ENCODE measurements at places on chromosomes 4 and X. TPM values are rescaled to one million over a fixed set of nuclear protein-coding genes. Genes with fewer than 3 reads are reported as not detected.
A peak's percentile ranks its signal among the peaks of the same experiment; 100 is the strongest.

The FGG gene
- total RNA-seq = not detected

The MTMR8 gene
- total RNA-seq = 0.37 TPM

The S100P gene
- total RNA-seq = 0.35 TPM

The AMBN gene
- not detected for total RNA-seq

The RRH gene
- not detected for total RNA-seq

The RELL1 gene
- total RNA-seq = 25.3 TPM

The ADGRG4 gene
- not detected for total RNA-seq

The C4orf54 gene
- total RNA-seq = 1.2 TPM

The MAGEA12 gene
- not detected for total RNA-seq

The FRYL gene
- total RNA-seq = 35.1 TPM

The MAGEB2 gene
- not detected for total RNA-seq

GRCh38 chrX:71543316-71543715 lies 10.4 kb downstream of the OGT start:
- peaks cover 25% of the 10 kb centered on the region for H3K36me3 ChIP-seq
- no peaks in the 10 kb centered on the region for H3K27me3 ChIP-seq
- H3K4me3 ChIP-seq = no peak overlapping the region
- H3K4me1 ChIP-seq = peaks cover 34% of the 10 kb centered on the region
- H3K27ac ChIP-seq = no peak overlapping the region

- H3K4me3 ChIP-seq = no peak overlapping the region
- no peak overlapping the region for H3K27ac ChIP-seq
- H3K36me3 ChIP-seq = no peaks in the 10 kb centered on the region
- H3K4me1 ChIP-seq = no peaks in the 10 kb centered on the region
- DNase-seq = no peak
These were observed 181.5 kb downstream of the SHROOM3 start for GRCh38 chr4:76616526-76616925.

GRCh38 chr4:187565416-187565815 lies 430.2 kb upstream of the ZFP42 start:
- H3K4me1 ChIP-seq = no peaks in the 10 kb centered on the region
- no peaks in the 10 kb centered on the region for H3K36me3 ChIP-seq
- H3K27me3 ChIP-seq = no peaks in the 10 kb centered on the region
- no peak for DNase-seq
- H3K4me3 ChIP-seq = no peak overlapping the region

- H3K4me1 ChIP-seq = no peaks in the 10 kb centered on the region
- no peak for DNase-seq
- H3K27ac ChIP-seq = peak overlapping the region; percentile 64
- no peak overlapping the region for H3K4me3 ChIP-seq
- no peaks in the 10 kb centered on the region for H3K27me3 ChIP-seq
- H3K36me3 ChIP-seq = no peaks in the 10 kb centered on the region
These were observed 79.4 kb downstream of the SLC9A6 start for GRCh38 chrX:136064661-136065043.

GRCh38 chr4:127832585-127832984 lies 48.1 kb upstream of the PLK4 start:
- no peak overlapping the region for H3K4me3 ChIP-seq
- H3K36me3 ChIP-seq = peaks cover 8% of the 10 kb centered on the region
- no peaks in the 10 kb centered on the region for H3K27me3 ChIP-seq
- H3K27ac ChIP-seq = no peak overlapping the region
- DNase-seq = no peak

DNA sequence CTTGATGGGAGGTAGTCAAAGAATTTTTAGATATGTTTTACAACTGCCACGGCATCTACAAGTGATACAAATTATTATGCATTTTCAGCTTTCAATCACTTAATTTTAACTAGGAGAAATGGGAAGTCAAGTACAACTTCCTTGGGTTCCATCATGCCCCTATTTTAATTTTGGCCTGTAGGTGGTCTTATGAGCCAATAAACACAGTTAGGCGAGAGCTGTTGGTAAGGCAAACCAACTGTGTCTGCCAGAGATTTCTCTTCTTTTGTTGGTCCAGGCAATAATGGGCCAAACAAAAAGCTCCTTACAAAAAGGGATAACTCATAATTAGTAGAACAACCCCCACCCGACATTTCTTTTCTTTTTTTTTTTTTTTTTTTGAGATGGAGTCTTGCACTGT lies 63.3 kb upstream of the ARX start:
- DNase-seq = no peak
- H3K4me3 ChIP-seq = no peak overlapping the region
- no peaks in the 10 kb centered on the region for H3K27me3 ChIP-seq

GRCh38 chr4:73447671-73448070 lies 11.7 kb downstream of the AFP start:
- H3K36me3 ChIP-seq = no peaks in the 10 kb centered on the region
- no peak for DNase-seq
- no peaks in the 10 kb centered on the region for H3K27me3 ChIP-seq
- no peak overlapping the region for H3K4me3 ChIP-seq
- H3K27ac ChIP-seq = no peak overlapping the region
- no peaks in the 10 kb centered on the region for H3K4me1 ChIP-seq

DNA sequence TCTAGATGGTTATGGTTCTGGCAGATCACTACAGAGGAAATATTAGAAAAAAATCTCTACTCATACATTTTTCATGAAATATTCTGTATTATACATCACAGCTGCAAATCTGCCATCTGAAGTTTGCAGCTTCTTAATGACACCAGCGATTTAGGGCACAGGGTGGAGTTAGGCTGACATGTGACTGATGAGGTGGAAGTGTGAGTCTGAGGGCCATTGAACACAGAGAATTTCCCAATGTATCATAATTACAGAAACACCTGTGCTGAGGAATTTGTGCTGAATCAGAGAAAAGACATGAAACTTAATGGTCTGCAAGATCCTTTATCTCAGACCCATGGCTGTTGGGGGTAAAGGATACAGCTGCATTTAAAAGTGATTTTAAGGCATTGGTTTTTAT lies 2025.6 kb upstream of the AGA start:
- no peaks in the 10 kb centered on the region for H3K36me3 ChIP-seq
- no peaks in the 10 kb centered on the region for H3K4me1 ChIP-seq
- H3K4me3 ChIP-seq = no peak overlapping the region
- no peaks in the 10 kb centered on the region for H3K27me3 ChIP-seq
- no peak for DNase-seq

GRCh38 chrX:120514236-120514635 lies 45.1 kb upstream of the LAMP2 start:
- H3K4me3 ChIP-seq = no peak overlapping the region
- no peaks in the 10 kb centered on the region for H3K4me1 ChIP-seq
- no peak overlapping the region for H3K27ac ChIP-seq
- no peaks in the 10 kb centered on the region for H3K27me3 ChIP-seq

DNA sequence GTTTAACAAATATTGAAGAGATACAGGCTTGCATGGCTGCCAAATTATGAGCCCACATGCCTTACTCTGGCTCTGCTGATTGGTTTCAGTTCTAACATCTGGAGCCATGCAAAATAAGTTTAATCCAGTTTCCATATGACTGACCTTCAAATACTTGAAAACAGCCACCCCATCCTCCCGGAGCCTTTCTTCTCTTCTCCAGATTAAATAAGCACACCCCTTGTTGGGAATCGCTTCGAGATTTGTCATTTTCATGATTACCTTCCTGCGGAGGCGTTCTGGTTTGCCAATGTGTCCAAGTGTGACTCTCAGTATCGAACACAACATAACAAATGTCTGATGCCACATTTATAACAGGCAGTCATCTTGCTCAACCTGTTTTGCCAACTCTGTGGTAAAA lies 101.6 kb upstream of the JADE1 start:
- H3K27ac ChIP-seq = no peak overlapping the region
- H3K4me3 ChIP-seq = no peak overlapping the region
- no peaks in the 10 kb centered on the region for H3K27me3 ChIP-seq
- no peaks in the 10 kb centered on the region for H3K4me1 ChIP-seq

DNA sequence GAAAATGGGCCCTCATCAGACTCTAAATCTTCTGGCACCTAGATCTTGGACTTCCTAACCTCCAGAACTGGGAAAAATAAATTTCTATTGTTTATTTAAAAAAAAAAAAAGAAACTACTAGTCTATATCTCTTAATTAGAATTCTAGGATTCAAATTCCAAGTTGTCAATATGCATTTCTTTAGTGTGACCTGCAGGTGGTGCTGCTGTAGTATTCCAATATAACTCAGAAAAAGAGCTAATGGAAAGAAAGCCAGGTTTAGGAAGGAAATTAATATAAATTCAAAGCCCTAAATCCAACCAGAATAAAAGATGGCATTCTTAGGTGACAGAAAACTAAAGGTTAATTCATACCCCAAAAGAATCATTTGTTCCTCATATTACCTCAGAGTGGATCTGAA lies 80.0 kb upstream of the NALF2 start:
- no peak overlapping the region for H3K27ac ChIP-seq
- DNase-seq = no peak
- no peaks in the 10 kb centered on the region for H3K4me1 ChIP-seq
- no peak overlapping the region for H3K4me3 ChIP-seq
- no peaks in the 10 kb centered on the region for H3K36me3 ChIP-seq
- H3K27me3 ChIP-seq = no peaks in the 10 kb centered on the region

GRCh38 chr4:179165000-179165738 lies 1722.9 kb upstream of the AGA start:
- no peak for DNase-seq
- H3K27me3 ChIP-seq = no peaks in the 10 kb centered on the region
- H3K4me3 ChIP-seq = no peak overlapping the region
- no peaks in the 10 kb centered on the region for H3K4me1 ChIP-seq

GRCh38 chr4:115851918-115852766 lies 738.7 kb upstream of the NDST4 start:
- DNase-seq = no peak
- H3K4me3 ChIP-seq = no peak overlapping the region
- H3K27ac ChIP-seq = no peak overlapping the region

DNA sequence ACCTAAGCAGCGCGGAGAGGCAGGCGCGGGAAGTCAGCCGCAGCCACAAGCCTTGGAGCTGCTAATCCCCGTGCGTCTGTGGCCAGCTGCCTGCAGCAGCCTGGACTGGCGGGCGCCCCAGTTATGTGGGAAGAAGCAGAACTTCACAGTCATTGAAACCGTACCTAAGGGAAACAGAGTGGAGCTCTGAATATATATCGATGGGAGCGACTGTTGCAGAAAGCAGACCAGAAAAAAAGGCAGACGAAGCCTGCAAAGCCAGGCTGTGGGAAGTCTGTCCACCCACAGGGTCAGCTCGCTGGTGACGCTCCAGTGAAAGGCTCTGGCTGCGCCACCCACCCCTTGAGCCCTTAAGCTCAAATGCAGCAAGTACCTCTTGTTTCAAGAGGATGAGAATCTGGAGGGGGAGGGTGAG lies 24.7 kb downstream of the KCNE5 start:
- no peaks in the 10 kb centered on the region for H3K4me1 ChIP-seq
- no peak overlapping the region for H3K27ac ChIP-seq
- no peak for DNase-seq
- no peaks in the 10 kb centered on the region for H3K27me3 ChIP-seq
- H3K4me3 ChIP-seq = no peak overlapping the region
- H3K36me3 ChIP-seq = no peaks in the 10 kb centered on the region

- H3K36me3 ChIP-seq = peaks cover 12% of the 10 kb centered on the region
- no peak overlapping the region for H3K4me3 ChIP-seq
- H3K27ac ChIP-seq = no peak overlapping the region
- no peak for DNase-seq
These were observed 13.3 kb downstream of the UBA6 start for GRCh38 chr4:67687636-67688035.

- no peak for DNase-seq
- no peaks in the 10 kb centered on the region for H3K4me1 ChIP-seq
- no peaks in the 10 kb centered on the region for H3K27me3 ChIP-seq
- no peaks in the 10 kb centered on the region for H3K36me3 ChIP-seq
- no peak overlapping the region for H3K4me3 ChIP-seq
- H3K27ac ChIP-seq = no peak overlapping the region
These were observed 128.8 kb downstream of the RAB28 start for GRCh38 chr4:13355111-13355880.

DNA sequence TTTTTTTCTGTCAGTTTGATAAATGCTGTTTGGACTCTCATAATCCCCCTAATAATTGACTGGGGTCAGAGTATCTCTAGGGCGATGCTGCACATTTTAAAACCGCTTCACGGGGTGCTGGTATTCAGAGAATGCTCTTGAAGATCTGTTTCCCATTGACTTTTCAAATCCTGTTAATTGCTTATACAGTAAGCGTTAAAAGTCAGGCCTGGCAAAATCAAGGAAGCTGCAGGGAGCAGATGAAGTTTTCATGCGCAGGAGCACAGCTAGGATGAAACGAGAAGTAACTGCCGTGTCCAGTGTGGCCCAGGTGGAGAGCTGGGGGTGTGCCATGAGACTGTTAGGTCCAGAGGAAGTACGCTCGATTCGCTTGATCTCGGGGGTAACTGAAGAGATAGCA lies 312.9 kb downstream of the TRIML1 start:
- H3K36me3 ChIP-seq = no peaks in the 10 kb centered on the region
- H3K27me3 ChIP-seq = no peaks in the 10 kb centered on the region
- no peaks in the 10 kb centered on the region for H3K4me1 ChIP-seq
- DNase-seq = no peak
- H3K27ac ChIP-seq = no peak overlapping the region

- H3K36me3 ChIP-seq = no peaks in the 10 kb centered on the region
- H3K4me1 ChIP-seq = peaks cover 2% of the 10 kb centered on the region
- no peak overlapping the region for H3K4me3 ChIP-seq
- H3K27me3 ChIP-seq = no peaks in the 10 kb centered on the region
These were observed 7.5 kb downstream of the ADGRA3 start for GRCh38 chr4:22508376-22508775.

DNA sequence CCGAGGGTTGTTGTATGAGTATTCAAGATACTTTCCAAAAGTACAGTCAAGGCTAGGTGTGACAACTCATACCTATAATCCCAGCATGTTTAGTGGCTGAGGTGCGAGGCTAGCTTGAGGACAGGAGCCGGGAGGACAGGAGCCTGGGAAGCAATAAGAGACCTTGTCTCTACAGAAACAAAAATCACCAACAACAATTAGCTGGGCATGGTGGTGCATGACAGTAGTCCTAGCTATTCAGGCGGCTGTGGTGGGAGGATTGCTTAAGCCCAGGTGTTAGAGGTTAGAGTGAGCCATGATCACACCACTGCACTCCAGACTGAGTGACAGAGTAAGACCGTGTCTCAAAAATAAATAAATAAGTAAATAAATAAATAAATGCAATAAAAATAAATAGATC lies 91.6 kb downstream of the TLL1 start:
- H3K4me3 ChIP-seq = no peak overlapping the region
- no peak overlapping the region for H3K27ac ChIP-seq
- H3K4me1 ChIP-seq = no peaks in the 10 kb centered on the region
- DNase-seq = no peak

DNA sequence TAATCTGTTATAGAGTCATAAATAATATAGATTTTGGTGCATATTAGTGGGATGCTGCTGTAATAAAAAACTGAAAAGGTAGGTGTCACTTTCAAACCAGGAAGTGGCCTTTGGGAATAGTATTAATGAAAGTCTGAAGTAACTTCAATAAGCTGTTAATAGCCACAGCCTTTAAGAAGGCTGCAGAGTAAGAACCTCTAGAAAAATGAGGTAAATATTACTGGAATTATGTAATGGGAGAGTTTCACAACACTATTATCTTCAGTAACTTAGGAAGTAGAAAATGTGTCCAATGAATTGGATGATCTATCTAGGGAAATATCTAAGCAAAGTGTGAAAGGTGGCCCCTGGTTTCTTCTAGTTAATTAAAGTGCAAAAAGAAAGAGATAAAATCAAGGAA lies 104.7 kb downstream of the NCAPG start:
- DNase-seq = no peak
- H3K4me3 ChIP-seq = no peak overlapping the region
- H3K27me3 ChIP-seq = no peaks in the 10 kb centered on the region
- no peak overlapping the region for H3K27ac ChIP-seq

GRCh38 chrX:119036107-119037029 lies 36.4 kb upstream of the CT47C1 start:
- no peaks in the 10 kb centered on the region for H3K4me1 ChIP-seq
- H3K36me3 ChIP-seq = no peaks in the 10 kb centered on the region
- H3K27me3 ChIP-seq = no peaks in the 10 kb centered on the region

Data from right atrium auricular region (tissue), 2 donors.